ENCODE measurements at places on chromosomes 13 and 19.

- no peak for DNase-seq
These were observed 4.7 kb upstream of the METTL21C start for GRCh38 chr13:102699504-102699903.

GRCh38 chr19:1969176-1970002 lies 28.4 kb downstream of the CSNK1G2 start:
- DNase-seq, result no peak

DNA sequence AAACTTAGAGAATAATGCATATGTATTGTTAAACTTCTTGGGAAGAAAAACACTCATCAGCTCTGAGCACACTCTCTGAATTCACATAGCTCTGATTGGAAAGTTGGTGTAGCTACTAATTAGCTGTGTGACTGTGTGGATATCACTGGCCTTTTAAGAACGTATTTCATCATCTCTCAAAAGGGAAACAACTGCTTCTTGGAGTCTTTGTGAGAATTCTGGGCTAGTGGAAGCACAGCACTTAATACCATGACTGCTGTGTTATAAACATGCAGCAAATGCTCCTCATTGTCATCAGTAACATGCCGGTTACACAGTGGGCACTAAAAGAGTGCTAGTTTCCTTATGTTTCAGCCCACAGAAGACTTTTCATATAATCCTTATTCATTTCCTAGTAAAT lies 220.9 kb upstream of the CSNK1A1L start:
- no peak for DNase-seq

DNA sequence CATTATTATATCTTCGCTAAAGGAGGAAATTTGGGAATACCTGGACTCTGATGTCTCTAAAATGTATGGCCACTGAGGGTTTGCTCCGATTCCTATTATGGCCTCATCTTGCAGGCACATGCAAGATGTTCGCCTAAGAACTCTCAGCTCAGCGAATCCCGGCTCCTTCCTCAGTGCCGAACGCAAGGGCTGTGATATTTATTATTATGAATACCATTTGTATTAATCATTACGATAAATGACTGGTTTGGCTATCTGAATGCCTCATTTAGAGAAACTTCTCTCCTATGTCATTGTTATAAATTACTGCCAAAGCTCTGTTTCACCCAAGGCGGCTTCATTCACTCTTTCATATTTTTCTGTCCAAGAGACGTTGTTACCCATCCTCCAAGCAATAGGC lies 369.7 kb upstream of the TSHZ3 start:
- DNase-seq, result no peak

DNA sequence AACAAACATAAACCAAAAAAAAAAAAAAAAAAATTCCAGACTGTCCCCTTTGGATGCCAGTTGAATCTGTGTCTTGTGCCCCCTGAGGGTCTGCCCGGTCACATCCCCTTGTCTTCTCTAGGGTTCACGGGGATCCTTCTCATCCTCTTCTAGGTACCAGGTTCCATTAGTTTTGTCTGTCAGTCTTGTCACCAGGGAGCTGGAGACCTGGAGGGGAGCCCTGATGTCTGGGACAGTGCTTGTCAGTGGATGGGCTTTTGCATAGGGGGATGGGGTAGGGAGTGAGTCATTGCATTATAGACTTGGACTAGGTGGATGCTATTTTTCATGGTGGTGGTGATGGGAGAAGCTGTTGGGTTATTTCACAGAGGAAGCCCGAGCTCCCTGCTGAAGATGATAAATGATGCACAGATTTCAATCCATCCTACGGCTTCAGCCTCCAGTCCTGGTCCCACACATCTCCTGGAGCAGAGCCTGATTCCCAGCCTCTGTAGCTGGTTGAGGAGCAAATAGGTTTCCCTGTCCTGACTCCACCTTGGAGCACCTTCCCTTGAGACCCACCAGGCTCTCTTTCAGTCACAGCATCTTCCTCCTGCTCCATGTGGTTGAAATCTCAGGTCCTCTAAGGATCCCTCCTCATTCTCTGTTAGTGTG lies 26.0 kb downstream of the WTIP start:
- DNase-seq, result no peak

DNA sequence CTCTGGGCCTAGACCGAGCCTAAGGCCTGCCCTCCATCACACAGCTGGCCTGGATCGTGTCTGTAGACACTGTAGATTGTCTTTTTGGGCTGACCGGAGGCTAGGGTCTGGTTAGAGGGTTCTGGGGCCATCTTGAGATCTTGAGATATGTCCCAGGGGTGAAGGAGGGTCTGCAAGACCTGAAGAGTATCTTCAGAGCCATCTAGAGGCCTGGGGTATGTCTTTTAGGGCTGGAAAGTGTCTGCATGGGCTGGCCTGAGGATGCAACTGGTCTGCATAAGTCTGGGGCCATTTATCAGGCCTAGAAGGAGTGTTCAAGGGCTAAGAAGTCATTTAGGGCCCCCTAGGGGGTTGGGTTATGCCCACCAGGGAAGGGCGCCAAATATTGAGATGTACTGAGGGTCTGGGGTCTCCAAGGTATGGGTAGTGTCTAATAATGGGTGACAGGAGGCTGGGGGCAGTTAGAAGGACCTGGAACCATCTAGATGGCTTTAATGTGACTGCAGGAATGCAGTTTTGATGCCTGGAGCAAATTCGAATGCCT lies 555 bp downstream of the SCAF1 start:
- no peak for DNase-seq

GRCh38 chr19:45822716-45823115 lies 7.6 kb upstream of the RSPH6A start:
- no peak for DNase-seq

DNA sequence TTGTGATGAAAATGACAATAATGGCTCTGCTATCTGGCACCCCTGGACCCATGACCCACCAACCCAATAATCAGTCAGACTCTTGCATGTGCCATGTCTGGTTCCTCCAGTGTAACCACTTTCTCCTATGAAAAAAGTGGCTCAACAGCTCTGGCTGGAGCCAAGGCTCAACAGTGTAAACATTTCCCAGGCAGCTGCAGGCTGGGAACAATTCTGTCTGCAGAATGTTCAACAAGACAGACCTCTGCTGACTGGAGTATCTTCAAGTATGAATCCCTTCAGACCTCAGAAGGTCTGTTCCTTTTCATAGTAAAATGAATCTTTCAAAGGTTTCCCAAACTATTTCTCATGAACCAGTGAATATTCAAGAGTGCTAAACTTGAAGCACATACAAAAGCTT lies 410.1 kb upstream of the HTR2A start:
- DNase-seq, result no peak

Measured in neuronal stem cell (in vitro differentiated cells).